ENCODE measurements at places on chromosomes 1 and 21.

GRCh38 chr1:7220007-7220406 lies 434.8 kb downstream of the CAMTA1 start:
- DNase-seq: no peak

- no peak for DNase-seq
Measured at GRCh38 chr1:154982341-154982740, 803 bp upstream of the FLAD1 start.

DNA sequence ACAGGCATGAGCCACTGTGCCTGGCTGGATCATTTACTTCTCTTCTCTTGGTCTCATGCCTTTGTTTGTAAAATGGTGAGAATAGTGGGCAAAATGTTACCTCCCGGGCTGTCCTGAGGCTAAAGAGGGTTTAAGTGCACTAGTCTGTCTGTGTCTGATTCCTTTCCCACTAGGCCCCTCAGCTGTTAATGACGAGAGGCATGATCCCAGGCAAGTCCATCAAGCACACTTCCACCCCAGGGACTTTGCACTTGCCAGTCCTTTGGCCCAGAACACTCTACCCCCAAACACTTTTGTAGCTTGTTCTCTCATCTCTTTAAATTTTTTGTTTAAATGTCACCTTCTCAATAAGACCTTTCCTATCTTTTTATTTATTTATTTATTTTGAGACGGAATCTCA lies 13.8 kb upstream of the EPB41 start:
- DNase-seq: no peak

DNA sequence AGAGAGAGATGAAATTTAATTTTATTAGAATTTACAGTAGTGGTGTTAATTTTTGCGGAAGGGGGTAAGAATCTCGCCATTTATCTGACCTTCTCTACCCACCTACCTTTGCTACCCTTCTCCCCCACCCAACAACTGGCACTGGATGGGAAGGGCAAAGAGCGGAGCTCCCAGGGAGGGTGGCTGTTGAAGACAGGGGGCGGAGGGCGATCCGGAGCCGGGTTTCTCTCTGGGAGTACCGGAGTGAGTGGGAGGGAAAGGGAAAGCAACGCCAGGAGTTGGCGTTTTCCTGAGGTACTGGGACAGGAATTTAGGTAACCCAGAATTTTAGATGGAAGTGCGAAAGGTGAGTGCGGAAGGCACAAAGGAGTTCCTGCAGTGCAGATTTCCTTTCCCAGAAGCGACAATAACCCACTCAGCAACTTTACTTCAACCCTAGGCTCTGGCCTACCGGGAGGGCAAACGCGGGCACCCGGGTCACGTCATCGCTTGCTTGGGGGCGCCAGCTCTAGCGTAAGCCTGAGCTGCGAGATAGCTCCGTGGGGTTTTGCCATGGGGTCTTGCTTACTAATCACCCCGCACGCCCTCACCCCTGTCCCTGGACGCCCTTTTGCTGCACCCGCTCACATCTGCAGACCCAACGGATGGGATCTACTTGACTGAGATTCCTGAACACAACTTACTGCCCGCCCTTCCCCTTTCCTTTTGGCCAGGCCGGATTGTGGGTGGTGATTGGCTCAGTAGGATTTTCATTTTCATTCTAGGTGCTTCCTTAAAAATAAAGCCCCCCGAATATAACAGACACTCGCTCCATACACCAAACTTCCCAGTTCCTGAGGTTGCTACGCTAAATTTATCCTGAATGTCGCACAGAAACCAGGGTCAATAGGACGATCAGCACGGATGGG lies 413.0 kb upstream of the ESRRG start:
- DNase-seq: no peak

DNA sequence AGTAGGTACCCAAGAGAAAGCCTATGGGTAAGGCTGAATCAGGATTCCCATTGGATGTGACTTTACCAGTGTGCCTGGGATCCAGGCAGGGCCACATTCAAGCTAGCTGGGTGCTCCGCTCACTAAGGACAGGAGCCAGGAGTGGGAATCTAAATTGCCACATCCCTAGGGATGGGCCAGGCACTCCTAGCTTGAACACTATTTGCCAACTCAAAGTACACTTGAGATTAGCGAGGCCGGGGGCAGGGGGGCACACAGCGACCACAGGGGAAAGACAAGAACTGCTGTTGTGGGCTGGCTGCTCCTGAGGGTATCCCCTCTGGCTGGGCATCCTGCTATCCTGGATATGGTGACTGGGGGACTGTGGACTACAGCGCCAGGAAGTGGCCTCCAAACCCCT lies 4.3 kb downstream of the SLC45A3 start:
- no peak for DNase-seq

DNA sequence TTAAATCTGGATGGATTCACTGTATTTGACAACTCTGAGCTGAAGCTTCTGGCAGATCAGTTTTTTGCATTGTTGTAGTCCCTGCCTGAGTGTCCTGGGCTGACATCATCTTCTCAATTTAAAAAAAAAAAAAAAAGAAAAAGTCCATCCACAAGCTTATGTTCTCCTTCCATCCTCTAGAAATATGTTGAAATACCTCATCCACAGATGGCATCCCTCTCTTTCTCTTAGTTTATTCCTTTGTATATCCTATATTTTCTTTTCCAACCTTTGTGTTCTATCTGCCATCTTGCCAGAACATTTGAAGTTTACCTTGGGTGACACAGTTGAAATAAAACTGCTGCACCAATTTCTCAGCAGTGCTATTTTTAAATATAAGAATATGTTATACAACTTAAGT lies 184.4 kb upstream of the PKN2 start:
- DNase-seq: no peak

DNA sequence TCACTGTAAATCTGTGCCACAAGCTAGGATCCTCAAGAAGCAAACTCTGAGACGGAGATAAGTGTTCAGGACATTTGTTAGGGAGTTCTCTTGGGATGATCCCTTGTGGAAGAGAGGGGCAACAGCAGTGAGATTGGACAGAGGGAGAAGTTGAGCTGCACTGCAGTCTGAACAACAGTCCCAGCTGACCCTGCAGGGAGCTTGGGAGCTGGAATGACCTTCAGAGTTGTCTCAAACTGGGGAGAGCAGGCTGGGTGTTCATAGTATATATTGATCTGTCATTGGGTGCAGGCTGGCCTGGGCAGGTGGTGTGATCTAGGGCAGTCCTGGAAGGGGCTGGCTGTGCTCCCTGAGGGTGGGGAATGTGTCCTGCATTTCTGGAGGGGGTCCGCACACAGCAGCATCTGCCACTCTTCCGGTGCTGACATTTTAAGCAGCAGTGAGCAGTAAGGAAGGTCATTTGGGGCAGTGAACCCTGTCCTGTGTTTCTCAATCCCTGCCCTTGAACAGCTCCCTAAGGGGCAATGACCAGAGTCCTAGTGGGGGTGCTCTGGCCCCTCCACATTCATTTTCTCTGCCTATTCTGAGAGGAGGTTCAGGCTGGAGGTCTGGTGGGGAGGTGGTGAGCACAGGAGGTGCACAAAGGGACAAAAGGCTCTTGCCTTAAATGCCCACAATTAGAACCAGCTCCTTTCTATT lies 90.2 kb upstream of the PPM1J start:
- DNase-seq: no peak

GRCh38 chr21:29351691-29352090 lies 53.0 kb downstream of the BACH1 start:
- no peak for DNase-seq

GRCh38 chr1:15765495-15766194 lies 7.0 kb downstream of the FBLIM1 start:
- no peak for DNase-seq

GRCh38 chr1:212166644-212167043 lies 118.6 kb upstream of the PPP2R5A start:
- no peak for DNase-seq

DNA sequence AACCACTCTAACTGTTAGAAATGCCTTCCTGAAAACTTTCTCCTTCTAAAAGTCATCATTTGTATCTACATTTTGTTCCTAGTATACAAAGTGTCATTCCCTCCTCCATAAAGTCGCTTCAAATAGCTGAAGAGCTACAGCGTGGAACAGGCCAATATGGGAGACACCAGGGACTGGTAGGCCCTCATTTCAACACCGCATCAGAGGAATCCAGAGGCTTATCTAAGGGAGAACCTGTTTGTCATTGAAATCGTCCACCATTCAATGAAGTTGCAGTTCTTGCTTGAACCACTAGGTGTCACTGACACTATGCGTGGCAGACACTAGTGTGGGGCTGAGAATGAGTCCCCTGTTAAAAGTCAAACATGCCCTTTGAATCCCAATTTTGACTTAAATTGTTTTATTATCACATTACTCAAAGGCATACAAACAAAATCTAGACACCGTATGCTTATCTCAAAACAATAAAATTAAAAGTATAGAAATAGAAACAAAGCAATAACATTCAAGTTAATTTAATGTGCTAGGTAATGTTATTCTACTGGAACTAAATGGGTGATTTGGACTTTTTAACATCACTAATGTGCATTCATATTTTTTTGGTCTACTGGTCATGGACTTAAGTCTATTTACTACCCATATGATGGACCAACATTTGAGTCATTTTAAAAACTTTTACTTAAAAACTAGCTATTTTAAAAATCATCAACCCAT lies 182.3 kb downstream of the FCRL5 start:
- DNase-seq: peak; percentile 32

DNA sequence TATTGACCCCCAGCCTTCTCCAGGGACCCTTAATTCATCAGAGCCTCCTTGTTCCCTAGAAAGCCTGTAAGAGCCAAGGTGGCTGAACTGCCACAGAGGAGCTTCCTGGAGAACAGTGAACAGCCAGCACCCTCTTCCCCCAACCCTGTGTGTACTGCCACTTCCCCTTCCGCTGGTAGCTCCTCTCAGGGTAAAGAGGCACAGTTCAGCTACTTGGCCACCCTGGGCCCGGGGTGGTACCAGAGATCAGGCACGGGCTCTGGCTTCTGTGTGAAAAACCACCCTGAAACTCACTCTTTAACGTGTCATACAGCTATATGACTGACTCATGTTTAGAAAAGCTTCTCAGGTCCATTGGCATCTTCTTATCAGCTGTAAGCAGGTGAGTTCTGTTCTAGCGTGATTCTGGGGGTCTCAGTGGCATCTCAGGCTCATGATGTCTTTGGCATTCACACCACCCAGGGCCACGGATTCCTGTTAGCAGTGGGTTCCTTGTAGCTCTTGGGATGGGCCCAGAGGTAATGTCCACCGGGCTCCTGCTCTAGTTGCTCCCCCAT lies 22.4 kb downstream of the ARMH1 start:
- DNase-seq: peak; percentile 51

DNA sequence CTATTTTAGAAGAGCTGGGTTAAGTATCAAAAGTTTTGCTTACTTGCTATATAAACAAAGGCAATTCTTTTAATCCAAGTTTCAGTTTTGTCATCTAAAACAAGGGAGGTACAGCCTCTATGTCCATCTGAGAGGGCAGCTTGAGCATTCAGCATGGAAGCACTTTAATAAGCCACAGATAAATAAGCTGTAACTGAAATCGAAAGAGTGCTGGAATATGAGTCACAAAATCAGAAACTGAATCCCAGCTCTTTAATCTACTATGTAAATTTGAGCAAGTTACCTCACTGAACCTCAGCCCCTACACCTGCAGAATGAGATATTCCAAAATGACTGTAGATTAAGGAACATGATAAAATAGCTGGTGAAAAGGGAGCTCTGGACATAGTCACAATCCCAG lies 80.0 kb upstream of the HP1BP3 start:
- DNase-seq: no peak

DNA sequence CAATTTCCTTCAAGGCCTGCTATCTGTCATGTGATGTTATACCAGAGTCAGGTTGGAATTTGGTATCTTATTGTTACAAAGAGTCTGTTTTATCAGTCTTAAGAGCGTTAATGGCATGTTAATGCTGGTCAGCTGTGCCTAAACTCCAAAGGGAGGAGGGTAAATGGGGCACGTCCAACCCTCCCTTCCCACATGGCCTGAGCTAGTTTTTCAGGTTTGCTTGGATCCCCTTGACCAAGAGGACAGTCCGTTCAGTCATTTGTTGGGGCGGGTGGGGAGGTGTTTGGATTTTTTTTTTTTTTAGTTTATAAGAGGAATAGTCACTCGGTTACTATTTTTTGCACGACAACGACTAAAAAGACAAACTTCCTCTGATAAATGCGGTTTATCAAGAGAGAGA lies 63.8 kb upstream of the LYST start:
- DNase-seq: no peak

DNA sequence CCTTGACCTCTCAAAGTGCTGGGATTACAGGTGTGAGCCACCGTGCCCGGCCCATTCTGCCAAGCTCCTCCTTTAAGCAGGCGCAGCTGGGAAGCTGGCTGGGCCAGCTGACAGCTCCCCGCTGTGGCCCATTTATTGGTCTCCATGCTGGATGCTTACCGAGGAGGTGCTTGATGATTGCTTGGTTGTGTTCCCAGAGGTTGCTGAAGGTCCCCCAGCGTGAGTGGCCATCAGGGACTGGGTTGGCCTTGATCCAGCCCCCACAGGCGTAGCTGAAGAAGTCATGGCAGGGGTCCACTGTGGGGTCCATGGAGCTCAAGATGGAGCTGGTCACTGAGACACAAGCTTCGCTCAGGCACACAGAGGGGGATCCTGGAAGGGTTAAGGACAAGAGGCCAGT lies 17.7 kb downstream of the ECE1 start:
- no peak for DNase-seq

DNA sequence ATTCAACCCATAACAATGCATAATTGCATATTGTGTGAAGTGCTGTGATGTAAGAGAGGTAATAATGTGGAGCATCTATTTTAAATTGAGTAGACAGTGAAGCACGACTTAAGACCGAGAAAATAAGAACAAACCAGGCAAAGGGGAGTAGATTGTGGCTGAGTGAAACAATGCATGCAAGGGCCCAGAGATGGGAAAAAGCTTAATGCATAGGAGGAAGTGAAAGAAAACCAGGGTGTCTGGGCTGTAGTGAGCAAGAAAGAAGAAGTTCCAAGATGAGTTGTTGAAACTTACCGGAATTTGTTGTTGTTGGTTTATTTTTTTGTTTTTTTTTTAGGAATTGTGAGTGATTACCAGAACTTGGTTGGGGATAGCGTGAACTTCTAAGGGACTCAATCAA lies 104.7 kb downstream of the SNX7 start:
- no peak for DNase-seq

GRCh38 chr1:7478809-7479499 lies 292.1 kb upstream of the VAMP3 start:
- no peak for DNase-seq

DNA sequence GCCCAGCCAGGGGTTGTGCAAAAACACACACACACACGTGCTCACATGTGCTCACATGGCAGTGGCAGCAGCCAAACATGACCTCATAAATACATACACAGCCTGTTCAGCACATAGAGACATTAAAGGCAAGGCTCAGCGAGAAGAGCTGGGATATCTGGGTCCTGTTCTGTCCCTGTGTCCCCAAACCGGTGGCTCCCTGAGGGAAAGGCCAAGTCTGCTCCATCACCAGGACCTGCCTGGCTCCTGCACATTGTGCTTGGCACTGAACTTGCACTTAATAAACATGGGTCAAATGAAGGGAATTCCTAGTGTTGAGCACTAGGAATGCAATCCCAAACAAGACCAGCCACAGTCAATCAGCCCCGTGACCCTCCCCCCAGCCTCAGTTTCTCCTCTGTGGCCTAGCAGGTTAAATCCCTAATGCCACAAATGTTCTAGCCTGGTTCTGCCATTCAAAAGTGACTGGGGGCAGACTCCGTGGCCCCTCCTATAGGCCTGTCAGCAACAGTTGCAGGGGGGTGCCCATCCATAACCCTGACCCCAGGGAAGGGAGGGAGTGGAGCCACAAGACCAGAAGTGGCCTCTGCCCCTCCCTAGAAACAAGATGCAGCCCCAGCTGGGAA lies 160.9 kb upstream of the VAMP3 start:
- DNase-seq: no peak
